ENCODE measurements at places on chromosomes 4 and X.
A peak's percentile ranks its signal among the peaks of the same experiment; 100 is the strongest.

- no peak for DNase-seq
Measured at GRCh38 chrX:46144566-46144965, 400.7 kb downstream of the ZNF674 start.

- no peak for DNase-seq
Measured at GRCh38 chrX:72001471-72001870, 90.8 kb downstream of the NHSL2 start.

GRCh38 chr4:80322716-80323115 lies 12.8 kb upstream of the CFAP299 start:
- no peak for DNase-seq

DNA sequence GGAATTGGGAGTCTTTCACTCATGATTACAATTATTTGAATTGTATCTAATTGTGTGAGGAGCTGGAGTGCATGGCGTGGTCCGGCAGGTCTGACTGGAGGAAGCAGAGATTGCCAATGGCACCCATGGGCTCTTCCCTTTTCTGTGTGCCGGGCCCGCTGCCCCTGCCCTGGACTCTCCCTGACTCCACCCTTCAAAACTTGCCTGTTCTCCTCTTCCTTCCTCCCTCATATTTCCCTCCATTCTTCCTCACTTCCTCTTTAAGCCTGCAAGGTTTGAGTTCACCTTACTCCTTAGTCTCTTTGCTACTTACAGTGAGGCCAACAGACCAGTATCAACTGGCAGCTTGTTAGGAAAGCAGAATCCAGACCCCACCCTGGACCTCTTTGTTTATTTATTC lies 6.5 kb upstream of the STBD1 start:
- no peak for DNase-seq

GRCh38 chr4:68359508-68359907 lies 9.6 kb upstream of the YTHDC1 start:
- DNase-seq, result no peak

DNA sequence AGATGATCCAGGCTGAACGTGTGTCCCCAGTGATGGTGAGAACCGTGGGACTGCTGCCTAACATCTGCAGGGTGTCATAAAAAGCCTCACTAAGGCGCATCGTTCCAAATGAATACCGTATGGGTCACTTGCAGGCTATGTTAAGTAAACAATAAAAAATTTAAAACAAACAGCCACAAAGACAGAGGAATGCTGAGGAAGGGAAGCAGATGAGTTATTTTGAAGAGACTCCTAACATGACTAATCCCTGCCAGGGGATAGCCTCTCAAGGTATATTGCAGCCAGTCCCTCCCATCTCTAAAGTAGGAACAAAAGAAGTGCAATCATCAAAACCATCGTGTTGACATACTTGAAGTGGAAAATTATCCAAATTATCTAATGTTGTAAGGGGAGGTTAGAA lies 83.8 kb downstream of the UNC5C start:
- no peak for DNase-seq

DNA sequence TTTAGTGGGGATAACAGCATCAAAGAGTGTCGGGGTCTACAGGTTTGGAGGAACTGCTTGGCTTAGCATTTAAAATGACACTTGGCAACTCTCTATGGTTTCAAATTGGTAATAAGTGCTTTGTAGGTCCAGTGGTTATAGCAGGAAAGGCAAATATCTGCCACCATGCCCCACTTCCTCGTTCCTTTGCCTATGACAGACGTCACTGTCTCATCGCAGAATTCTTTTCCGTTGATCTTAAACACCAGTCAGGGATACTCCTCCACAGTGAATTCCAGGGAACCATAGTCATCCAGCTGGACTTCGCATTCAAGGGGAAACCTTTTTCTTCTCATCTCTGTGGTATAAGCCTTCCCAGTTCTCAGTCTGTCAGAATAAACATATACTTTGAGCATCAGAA lies 319.1 kb downstream of the GPAT3 start:
- DNase-seq, result peak; percentile 83
